Hepatocyte (in vitro differentiated cells): ENCODE measurements at places on chromosomes 11 and 22.

GRCh38 chr11:114571712-114572111, 12.0 kb upstream of the NXPE1 start:
- DNase-seq = no peak

DNA sequence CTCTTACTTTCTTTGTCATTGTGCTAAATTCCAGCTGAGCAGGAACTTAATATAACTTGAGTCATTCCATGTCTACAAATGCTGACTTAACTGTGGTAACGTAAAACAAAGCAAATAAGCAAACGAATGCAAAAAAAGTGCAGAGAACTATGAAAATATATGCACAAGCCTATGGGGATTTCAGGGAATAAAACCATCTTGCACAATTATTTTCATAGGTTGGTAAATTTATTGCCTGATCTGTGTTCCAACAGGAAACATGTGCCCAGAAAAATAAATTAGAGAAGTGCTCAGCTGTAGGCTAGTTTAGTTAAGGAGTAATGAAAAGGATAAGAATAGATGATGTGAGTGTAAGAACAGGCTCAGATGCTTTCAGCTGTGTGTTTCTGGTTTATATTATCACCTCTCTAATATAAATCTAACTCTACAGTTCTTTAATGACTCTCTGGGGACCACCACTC, 1169.3 kb downstream of the LRRC4C start:
- DNase-seq = no peak

DNA sequence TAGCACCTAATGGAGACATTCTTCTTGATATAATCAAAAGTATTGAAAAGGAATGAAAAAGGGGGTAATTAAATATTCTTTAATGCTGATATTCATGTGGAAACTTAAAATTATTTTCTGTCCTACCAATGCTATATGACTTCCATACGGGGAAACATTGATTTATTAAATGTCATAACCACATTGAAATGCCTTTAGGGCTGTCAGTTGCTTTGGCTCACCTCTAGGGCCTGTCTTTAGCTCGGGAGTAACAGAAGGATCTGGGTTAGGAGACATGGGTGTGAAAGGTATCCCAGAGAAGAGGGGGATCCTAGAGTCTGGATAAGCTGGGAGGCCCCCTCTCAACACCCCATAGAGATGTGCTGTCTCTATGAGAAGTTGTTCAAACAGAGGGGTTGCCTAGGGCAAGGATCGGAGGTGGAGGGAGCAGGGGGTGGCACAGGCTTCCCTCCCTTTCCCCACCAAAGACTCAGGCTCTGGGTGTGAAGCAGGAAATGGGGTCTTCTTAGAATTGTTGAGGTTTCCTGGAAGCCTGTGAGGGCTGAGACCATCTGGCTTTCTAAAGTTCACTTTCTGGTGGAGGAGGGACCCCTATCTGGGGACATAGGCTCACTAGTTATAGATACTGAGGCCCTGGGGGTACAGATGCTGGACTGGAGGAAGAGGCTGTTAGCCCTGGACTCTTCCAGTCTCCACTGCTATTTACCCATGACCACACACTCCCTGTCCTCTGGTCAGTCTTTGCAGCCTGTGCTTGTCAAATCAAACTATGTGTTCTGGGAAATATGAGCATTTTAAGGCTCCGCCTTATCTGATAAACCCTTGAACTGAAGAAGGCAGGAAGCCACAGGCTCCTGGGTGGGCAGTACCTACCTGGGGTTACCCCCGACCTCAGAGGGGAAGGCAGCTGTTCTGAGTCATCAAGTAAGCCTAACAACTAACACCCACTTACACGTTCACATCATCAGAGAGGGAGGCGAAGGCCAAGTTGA, 55.8 kb upstream of the RRAS2 start:
- no peak for DNase-seq

GRCh38 chr22:44382116-44383038, 69.6 kb upstream of the SHISAL1 start:
- DNase-seq = no peak

DNA sequence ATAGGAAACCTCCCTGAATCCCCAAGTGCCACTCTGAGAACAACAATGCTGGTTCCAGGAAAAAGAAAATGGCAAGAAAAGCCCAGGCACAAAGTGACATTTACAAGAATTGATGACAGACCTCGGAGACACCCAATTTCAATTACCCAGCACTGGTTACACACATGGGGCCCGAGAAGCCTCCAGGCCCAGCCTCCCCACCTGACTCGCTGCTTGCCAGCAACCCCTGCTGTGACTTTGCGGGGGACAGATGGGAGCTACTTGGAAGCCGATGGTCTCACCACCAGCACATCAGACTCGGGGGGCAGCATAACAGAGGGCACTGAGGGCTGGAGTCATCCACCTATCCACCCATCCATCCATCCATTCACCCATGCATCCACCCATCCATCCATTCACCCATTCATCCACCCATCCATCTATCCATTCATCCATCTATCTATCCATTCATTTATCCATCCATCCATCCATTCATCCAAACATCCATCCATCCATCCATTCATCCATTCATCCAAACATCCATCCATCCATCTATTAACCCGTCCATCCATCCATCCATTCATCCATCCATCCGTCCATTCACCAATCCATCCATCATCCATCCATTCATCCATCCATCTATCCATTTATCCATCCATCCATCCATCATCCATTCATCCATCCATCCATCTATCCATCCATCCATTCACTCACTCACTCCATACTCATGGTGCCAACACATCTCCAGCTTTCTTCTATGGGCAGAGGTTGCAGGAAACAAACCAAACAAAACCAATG, 567.6 kb downstream of the BRD1 start:
- no peak for DNase-seq

DNA sequence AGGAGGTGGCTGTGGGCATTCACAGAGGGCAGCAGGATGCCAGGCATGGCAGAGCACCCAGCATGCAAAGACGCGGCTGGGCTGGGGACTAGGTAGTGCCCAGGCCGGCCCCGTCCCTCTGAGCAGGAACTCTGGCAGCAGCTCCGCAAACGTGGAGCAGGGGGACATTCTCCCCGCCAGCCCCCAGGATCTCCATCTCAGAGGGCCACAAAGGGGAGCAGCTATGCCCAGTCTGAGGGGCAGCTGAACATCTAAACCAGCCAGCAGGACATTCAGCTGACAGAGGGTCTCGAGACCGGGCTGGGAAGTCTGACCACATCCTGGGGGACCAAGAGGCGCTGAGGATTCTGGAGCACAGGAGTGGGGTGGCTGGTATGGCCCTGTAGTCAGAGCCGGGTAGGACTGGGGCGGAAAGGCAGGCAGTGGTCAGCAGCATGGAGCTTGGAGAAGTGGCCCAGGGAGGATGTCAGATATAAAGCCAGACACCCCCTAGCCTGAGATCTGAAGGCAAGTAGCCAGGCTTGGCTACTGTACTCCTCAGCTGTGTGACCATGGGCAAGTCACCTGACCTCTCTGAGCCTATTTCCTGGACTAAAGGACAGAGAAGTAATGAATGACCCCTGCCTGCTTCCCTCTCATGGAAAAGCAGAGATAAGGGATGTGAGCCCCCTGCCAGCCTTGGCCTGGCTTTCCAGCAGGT, 10.2 kb downstream of the PMM1 start:
- DNase-seq = no peak

- no peak for DNase-seq
Observed at GRCh38 chr11:117647872-117648271, 149.1 kb downstream of the DSCAML1 start.

- no peak for DNase-seq
Observed at GRCh38 chr11:22458161-22458560, 120.0 kb downstream of the SLC17A6 start.

GRCh38 chr11:28463826-28464225, 355.6 kb downstream of the METTL15 start:
- DNase-seq = no peak

DNA sequence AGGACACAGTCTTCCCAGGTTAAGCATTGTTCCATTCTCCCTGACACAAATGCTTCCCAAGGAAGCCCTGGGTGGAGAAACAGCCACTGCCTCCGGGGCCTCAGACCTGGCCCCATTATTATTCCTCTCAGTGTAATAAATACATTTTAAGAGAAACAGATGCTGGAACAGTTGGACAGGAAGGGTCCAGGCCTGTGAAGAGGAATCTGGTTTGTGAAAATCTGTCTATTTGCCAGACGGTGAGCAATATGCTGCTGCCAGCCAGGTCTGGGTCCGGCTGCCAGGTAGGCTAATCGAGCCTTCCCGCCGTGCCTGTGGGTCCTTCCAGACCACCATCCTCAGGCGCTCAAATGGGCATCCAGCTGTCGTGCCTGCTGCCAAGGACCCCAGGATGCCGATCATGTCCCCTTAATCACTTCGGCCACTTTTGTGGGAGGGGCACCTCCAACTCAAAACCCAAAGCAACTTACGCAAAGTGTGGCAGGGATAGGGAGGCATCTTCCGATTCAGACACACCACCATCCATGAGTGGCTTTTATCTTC, 528.4 kb downstream of the MIAT start:
- DNase-seq = no peak

- DNase-seq = no peak
Observed at GRCh38 chr22:17893900-17894535, 119.7 kb upstream of the BID start.

- peak; percentile 47 for DNase-seq
Observed at GRCh38 chr22:35072925-35073324, 7.0 kb downstream of the ISX start.

DNA sequence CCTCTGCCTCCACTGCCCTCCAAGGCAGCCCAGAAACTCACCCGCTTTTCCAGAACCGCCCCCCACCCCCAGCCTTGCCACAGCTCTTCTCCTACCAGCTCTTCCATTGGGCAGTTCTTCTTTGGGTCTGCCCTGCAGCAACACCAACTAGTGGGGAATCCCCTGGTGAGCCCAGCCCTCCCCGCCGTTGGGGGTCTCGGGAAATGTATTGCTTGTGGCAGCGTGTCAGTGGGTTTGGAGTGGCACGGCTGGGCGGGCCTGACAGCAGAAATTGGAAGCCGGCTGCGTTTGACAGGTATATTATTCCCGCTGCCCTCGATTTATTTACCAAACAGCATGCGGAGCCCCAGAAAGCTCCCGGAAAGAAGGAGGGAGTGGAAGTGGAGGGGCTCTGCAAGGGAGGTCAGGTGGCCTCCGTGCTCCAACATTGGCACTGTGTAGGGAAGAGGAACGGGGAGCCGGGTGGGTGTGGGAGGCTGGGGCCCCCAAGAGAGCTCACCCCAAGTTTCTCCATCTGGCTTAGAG, 65.2 kb upstream of the NECTIN1 start:
- no peak for DNase-seq

- DNase-seq = no peak
Observed at GRCh38 chr11:105918039-105918438, 104.0 kb downstream of the MSANTD4 start.

DNA sequence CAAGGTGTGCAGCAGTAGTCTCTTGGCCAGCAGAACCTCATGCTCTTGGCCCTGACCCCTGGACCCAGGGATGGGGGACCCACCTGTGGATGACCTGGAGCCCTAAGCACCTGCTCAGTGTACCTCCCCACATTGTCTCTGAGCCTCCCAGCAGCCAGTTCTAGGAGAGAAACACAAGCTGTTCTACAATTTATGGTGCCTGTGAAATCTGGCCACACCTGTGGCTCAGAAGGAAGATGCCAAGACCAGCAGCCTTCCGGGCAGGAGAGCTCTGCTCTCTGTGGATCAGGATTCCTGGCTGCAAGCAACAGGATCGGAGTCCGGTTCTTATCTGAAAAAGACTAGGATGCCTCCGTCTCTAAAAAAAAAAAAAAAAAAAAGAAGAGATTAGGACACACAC, 103.6 kb upstream of the ANO1 start:
- peak; percentile 50 for DNase-seq

DNA sequence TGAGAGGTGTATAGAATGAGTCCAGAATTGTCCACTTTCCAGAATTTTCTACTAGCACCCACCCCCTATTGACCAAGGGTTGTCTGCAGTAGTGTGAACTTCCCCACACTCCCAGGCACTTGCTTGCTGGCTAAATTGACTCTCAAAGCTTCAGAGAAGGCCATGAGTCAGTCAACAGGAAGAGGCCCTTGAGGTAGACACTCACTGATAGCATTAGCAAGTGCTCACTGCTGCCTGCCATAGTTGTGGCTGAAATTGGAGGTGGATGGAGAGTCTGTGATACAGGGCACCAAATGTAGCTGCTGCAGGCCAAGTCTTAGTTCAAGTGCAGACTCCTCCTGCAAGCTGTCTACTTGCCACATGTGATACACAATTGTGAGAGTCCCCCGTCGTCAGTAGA, 156.8 kb downstream of the SPON1 start:
- no peak for DNase-seq

GRCh38 chr11:9565822-9566560, 7.5 kb upstream of the WEE1 start:
- DNase-seq = peak; percentile 92

DNA sequence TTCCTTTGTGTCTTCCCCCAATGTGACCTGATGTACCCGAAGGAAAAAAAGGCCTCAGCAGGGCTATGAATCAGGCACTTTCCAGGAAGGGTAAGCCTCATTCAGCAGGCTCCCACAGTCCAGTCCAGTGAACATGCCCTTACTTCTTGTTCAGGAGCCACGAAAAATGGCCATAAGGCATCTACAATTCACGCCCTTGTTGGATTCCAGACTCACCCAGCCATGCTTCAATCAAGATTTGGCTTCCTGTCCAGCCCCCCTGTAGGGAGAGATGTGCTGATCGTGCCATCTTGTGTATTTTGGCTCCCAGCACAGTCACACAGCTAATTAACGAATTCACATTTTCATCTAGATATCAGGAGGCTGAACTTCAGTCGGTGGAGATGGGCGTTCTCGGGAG, 9.9 kb upstream of the KCNJ5 start:
- no peak for DNase-seq

DNA sequence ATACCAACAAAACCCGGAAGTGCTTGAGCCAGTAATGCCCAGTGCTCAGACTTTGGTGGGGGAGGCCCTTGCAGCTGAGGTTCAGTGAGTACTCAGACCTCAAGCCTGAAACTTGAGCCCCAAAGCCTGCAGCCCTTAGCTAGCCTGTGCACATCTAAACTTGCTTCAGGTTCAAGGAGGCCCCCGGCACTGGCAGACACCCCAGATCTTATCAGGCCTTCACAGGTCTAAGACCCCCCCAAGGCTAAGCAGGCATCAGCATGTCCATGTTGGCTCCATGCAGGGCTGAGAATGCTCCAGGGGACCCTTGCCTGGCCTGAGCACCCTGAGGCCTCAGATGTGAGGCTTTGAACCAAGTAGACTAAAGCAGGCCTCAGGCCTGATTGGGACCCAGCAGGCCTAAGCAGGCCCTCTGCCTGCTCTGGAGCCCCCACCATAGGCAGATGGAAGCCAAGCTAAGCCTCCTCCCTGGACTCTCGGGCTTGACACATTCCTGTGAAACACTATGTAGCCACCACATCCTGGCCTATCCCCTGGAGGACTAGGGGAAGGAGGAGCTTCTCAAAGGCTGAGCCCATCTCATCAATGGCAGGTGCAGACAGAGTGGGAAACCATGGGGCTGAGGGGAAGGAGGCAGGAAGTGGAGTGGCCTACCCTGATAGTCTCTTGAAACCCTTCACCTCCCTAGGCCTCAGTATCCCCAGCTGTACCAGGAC, 1.2 kb upstream of the CASTOR1 start:
- no peak for DNase-seq
